ENCODE measurements at places on chromosomes 1 and 21.

DNA sequence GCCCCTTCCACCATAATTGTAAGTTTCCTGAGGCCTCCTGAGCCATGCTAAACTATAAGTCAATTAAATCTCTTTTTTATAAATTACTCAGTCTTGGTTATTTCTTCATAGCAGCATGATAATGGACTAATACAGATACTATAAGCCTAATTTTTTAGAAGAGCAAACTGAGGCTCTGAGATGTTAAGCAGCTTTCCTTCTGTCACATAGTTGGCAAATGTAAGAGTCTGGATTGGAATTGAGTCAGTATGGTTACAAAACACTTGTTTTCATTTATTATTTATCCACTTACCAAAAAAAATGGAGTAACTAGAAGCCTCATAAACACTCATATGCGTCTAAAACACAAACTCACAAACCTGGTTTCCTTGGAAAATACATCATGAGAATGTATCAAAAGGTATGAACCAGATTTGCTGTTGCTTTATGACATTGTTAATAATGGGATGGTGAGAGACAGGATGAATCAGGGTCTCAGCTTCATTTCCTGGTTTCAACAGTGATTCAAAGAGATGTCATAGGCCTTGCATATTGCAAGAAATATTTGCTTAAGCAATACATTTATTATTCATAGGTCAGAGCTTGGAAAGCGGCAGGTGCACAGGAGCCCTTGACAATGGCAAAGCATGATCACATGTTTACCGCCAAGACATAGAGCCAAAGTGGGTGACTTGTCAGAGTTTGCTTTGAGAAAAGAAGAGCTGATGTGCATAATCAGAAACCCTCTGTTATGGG, 221.5 kb downstream of the GRIK1 start:
- DNase-seq: no peak

DNA sequence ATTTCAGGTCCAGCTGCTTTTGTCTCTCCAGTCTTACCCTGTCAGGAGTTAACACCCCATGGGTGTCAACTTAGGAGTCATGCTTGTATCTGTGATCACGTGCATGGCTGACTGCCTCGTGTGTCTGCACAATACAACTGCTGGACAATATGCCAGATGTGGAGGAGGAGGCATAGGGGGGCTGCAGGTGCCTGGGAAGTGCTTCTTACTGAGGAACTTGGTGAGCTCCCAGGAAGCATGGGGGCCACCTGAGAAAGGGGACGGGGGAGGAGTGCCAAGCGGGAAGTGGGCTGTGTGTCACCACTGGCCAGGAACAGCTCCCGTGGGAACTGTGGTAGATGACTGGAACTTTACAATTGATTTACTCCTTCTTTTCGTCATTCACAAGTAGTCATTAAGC, 9.5 kb downstream of the RHEX start:
- DNase-seq: no peak

DNA sequence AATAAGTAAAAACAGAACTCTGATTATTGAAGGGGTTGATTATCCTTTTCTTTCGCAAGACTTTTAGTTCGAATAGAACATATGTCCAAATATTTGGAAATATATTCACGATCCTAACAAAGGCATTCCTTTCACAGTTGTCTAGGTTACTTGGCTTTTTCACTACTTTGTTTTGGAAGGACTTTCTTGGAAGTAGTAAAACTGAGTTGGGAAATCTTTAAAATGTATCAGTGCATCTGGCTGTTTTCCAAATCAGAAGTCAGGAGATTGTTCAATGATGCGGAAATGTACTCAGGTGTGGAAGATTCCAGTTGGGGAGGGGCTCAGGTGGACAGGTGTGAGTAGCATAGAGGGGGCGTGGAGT, 67.1 kb downstream of the SH3BGR start:
- DNase-seq: no peak

- DNase-seq: no peak
Measured at GRCh38 chr1:212529211-212529741, 79.3 kb upstream of the ATF3 start.

DNA sequence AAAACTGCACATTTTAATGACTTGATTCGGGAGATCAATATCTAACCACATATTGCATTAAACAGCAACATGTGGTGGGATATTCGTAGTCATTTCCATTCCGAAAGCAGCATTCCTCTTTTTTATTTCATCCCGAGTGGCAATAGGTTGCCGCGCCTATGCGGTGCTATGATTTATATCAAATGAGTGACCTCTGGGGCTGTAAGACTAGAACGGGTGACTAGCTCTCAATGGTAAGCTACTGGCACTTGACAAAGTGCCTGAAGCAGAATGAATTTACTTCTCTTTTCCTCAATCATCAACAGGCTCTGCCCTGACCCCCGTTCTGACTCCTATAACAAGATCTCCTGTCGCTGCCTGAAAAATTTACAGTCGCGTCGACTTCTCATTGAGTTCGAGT, 162.3 kb downstream of the ZNF281 start:
- no peak for DNase-seq

GRCh38 chr1:154807048-154807591, 63.0 kb downstream of the KCNN3 start:
- DNase-seq: no peak

DNA sequence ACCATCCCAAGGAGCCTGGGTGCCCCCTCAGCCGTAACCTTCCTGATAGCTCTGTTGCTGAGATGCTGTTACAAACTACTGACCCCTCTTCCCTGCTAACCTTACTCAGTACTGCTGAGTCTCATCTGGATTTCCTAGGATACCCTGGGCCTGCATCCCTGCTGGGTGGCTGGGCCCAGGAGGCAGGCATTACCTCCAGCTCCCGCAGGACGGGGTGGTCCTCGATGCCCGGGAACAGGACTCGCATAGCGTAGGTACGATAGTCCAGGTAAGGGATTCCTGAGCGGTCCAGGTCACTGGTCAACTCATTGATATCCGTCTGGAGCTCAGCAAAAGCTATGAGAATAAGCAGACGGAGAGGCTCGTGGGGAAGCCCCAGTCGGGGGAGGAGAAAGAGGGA, 131.9 kb upstream of the CD34 start:
- no peak for DNase-seq

DNA sequence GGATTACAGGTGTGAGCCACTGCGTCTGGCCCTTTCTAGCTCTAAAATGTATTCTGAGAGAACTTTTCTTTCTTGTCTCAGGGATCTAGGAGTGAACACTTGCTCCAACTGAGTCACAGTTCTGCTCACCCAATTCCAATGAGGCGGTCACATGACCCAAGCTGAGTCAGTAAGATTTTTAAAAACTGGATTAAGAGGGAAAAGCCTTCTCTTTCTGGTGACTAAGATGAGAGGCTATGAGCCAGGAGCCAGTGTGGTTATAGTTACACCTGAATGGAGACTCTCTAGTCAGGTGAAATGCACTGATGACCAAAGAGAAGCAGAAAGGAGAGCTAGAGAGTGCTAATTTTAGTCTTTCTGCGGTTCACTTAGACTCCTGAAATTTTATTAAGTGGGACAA, 9.5 kb upstream of the DEPDC1 start:
- no peak for DNase-seq

GRCh38 chr21:34807146-34807880, 138.5 kb downstream of the CLIC6 start:
- DNase-seq: no peak

GRCh38 chr1:180435566-180435965, 66.8 kb downstream of the ACBD6 start:
- DNase-seq: no peak

DNA sequence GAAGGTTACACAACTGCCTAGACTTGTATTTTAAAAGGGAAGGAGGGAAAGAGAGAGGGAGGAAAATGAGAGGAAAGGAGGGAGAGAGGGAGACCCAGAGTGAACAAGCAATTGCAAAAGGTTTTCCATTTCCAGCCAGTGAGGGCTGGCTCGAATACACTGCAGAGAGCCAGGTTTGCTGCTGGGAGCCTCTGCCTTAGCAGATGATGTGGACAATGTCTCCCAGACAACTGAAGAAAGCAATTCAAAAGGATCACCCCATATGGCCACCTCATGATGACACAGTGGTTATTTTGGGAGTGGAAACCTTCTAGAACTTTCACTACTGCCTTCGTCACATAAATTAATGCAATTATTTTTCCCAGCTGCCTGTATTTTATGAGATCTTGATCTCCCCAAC, 86.4 kb downstream of the BCAR3 start:
- DNase-seq: no peak

GRCh38 chr1:222373831-222374602, 173.9 kb downstream of the HHIPL2 start:
- no peak for DNase-seq

GRCh38 chr1:178933105-178933561, 62.3 kb upstream of the ANGPTL1 start:
- DNase-seq: no peak

DNA sequence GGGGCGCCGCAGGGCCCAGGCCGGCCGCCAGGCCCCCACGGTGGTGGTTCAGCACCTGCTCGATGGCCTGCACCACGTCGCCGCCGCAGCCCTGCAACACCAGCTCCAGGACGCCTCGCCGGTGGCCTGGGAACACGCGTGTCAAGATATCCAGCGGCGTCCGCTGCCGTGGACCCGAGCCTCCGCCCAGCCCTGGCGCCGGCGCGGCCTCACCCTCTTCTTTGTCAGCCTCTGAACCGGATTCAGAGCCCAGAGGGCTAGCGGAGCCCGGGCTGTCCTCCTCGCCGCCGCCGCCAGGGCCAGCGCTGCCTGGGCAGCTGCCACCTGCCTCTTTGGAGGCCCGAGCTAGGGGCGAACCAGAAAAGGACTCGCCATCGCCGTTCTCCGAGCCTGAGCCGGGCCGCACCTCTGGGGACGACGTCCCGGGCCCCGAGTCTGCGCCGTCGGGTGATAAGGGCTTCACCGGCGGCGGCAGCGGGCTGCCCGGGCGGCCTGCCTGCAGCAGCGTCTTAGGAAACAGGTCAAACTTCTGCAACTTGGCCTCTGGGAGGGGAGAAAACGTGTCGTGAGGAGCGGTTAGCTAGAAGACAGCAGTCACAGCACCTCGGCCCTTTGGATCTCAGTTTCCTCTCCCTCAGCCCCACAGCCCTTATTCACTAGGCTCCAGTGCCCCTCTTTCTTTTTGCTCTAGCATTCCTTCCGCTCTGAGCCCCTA, 3.9 kb downstream of the DMRTA2 start:
- no peak for DNase-seq

- no peak for DNase-seq
Measured at GRCh38 chr1:2496087-2496622, 20.1 kb downstream of the PLCH2 start.

DNA sequence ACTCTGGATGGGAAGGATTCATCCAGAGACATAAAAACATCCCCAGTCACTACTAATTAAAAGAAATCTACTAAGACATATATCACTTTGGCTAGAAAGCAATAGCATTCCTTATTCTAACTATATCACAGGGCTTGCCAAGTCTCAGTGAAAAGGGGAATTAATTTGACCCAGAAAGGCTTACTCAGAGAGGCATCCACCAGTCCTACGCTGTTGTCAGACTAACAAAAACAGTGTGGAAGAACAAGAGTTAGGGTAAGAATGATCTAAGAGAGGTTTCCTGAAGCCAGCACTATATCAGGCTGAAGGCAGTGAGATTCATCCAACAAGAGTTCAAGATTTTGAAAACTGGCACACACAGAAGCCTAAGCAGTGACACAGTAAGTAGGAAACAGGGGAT, 126.1 kb downstream of the GDAP2 start:
- no peak for DNase-seq

DNA sequence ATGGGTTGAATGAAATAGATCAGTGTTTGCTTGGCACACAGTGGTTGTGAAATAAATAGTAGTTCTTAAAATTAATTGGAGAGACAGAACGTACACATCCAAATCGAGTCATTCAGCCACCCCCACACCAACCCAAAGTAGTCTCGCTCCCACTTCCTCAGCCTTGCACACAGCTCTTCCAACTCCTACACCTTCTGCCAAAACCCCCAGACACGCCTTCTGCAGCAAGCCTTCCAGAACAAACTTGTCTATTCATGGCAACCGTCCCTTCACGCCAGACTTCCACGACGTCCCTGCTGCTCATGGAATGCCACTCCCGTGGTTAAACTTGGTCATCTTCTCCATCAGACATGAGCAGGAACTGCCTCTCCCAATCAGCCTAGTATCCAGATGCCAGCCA, 37.5 kb upstream of the RD3 start:
- no peak for DNase-seq

DNA sequence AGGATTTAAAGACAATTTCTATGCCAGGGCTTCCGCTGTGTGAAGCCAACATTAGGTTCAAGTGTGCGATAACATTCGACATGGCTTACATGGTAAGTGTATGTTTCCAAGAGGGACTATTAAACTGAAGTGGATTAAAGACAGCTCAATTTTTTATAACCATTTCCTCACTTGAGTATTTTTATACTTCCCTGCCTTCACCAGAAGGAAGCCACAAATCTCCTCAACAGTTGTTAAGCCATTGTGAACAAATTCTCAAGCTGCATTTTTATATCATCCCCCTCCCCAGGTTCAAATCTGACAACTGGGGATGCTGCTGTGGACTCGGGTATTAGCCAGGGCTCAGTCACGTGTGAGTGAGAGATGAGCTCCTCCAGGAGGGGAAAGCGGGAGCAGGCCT, 116.3 kb downstream of the RHOU start:
- DNase-seq: peak; percentile 22

GRCh38 chr1:205453466-205453865, 2.4 kb downstream of the BLACAT1 start:
- no peak for DNase-seq

DNA sequence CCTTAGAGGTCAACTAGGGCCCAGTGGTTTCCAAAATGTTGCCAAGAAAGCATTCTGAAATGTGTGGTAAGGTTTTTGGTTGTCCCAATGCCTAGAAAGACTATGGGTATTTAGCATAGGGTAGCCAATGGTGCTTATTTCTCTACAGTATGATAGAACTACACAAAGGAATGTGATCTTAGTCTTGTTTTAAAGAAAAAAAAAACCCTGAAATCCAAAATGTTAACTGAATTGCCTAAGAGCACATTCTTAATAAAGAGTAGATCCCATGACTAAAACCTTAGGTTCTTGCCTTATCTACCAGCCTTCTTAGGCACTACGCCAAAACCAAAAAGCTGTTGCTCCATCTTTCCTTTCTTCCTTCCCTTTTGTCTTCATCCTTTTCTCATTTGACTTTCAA, 428.2 kb downstream of the MRPL39 start:
- DNase-seq: peak; percentile 26

DNA sequence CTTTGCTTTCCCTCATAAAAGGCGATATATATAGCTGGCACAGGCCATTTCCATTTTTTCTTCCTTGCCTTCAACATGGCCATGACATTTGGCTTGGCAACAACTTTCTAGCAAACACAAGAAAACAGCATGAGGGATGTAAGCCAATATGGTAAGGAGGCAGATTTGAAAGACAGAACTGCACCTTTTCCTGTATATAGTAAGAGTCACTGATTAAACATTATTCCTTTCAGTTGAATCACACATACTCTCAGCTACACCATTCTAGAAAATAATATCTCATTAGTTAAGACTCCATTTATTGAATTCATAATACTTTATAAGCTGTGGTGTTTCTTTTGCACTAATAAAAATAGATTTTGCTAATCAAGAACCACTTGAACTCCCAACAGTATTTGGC, 9.5 kb downstream of the SIKE1 start:
- no peak for DNase-seq
